Renal cortex interstitium (tissue), 15 donors: ENCODE measurements at places on chromosomes 7 and 10. TPM values are rescaled to one million over a fixed set of nuclear protein-coding genes. Genes with fewer than 3 reads are reported as not detected.

DNA sequence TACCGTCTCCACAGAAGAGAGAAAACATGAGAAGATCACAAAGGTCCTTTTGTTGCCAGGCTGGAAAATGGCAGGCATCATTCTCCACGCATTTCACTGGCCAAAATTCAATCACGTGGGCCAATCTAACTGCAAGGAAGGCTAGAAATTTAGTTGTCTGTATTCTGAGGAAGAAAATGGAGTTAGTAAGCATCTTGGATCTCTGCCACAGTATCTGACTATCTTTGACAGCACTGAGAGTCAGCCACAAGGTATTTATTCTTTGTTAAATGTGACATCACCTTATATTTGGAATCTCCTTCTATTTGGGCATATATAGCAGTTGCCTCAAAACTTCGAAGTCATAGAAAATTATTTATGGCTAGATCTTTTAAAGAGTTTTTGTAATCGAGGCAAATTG is 213.9 kb downstream of the NSUN6 start:
- no peak for DNase-seq

- no peak for DNase-seq
Observed at GRCh38 chr10:95694665-95695064, 938 bp upstream of the TCTN3 start.

DNA sequence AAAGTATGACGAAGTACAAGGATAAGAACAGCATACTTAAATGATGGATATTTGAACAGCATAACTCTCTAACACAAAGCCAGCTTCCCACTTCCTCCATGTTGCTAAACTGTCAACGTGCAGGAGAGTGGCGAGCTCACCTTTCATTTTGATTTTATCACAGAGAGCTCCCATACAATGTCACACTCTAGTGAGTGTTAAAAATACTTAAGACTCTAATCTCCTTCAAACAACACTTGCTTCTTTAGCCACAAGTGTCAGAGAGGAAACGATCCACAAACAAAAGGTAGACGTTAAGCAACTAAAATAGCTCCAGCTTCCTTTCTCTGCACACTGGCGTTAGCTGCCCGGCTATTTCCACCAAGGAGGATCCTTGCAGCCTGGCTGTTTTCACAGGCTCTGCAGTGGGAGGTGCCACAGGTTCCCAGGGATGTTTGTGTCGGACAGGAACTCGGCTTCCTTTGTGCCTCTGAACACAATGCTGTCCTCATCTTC is 194.6 kb downstream of the COBL start:
- DNase-seq, result peak; percentile 23

DNA sequence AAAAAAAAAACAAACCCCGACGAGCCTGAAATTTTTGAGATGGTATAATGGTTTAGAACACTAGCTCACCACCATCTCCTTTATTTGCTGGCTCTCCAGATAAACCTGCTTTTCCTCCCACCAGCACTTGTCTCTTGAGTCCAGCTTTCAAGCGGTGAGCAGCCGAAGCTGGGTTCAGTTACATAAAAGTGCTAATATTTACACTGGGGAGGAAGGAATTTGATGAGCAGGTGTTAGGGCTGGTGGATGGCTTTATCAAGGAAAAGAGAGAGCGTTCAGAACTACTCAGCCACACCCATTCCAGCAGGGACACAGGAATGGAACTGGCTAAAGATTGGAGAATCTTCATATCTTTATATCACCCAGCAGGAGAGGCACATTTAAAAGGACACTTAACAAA is 6.6 kb upstream of the CALML3 start:
- DNase-seq, result no peak

GRCh38 chr10:113301342-113301984 is 251.4 kb upstream of the HABP2 start:
- DNase-seq, result no peak

GRCh38 chr7:131455546-131455945 is 100.9 kb downstream of the PODXL start:
- no peak for DNase-seq

- no peak for DNase-seq
Observed at GRCh38 chr7:15326044-15326644, 235.7 kb downstream of the AGMO start.

GRCh38 chr10:62162261-62162981 is 106.2 kb downstream of the RTKN2 start:
- DNase-seq, result no peak

DNA sequence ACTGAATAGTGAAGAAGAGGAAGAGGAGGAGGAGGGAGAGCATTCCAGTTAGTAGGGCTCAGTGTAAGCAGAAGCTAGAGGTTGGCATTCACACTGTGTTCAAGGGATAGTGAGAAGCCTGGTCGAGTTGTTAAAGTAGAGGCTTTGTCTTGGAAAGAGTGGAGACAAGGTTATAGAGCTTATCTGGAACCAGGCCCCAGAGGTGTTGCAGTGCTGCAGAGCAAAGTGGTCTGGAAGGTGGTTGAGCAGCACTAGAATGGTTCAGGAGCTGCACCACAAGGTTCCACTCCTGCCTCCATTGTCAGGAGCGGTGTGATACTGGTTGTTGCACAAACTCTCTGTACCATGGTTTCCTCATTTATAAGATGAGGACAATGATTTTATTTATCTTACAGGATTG is 8.8 kb upstream of the PCGF5 start:
- no peak for DNase-seq

- DNase-seq, result no peak
Observed at GRCh38 chr10:96656839-96657238, 63.5 kb downstream of the PIK3AP1 start.

- DNase-seq, result peak; percentile 65
Observed at GRCh38 chr10:23344241-23344841, at the start of gene C10orf67. Gene C10orf67 (minus strand): TSS chr10:23344797. CDS start chr10:23344774, 23 bp downstream.

DNA sequence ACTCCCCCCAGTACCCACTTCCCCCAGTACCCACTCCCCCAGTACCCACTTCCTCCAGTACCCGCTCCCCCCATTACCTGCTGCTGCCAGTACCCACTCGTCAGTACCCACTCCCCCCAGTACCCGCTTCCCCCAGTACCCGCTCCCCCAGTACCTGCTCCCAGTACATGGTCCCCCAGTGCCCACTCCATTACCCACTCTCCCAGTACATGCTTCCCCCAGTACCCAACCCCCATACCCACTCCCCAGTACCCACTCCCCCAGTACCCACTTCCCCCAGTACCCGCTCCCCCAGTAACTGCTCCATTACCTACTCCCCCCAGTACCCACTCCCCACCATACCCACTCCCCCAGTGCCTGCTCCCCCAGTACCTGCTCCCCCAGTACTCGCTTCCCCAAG is 550.6 kb downstream of the DNAJB6 start:
- DNase-seq, result no peak

DNA sequence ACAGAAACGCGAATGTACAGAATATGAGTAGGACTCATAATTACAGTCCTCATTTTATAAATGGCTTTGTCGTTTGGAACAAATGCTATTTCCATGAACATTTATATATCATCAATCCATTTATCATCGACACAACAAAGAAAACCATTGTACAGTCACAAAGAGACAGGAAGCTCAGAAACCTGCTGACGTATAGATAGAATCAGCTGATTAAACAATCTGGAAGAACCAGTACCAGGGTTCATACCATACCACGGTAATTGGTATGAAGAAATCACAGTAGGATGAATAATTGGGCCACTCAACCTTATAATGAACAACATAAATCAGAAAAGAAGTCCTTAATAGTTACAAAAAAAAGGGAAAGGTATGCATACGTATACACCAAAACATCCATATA is 295.0 kb downstream of the PARD3 start:
- no peak for DNase-seq

DNA sequence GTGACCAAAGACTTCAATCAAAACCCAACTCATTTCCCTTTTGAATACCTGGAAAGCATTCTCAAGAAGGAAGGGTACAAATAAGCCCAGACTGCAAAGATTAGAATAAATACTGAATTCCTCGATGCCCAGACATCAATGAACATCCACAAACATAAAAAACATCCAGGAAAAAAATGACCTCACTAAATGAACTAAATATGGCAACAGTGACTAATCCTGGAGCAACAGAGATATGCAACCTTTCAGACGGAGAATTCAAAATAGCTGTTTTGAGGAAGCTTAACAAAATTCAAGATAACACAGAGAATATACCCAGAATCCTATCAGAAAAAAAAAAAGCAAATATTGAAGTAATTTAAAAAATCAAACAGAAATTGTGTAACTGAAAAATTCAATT is 43.2 kb downstream of the PCLO start:
- no peak for DNase-seq

DNA sequence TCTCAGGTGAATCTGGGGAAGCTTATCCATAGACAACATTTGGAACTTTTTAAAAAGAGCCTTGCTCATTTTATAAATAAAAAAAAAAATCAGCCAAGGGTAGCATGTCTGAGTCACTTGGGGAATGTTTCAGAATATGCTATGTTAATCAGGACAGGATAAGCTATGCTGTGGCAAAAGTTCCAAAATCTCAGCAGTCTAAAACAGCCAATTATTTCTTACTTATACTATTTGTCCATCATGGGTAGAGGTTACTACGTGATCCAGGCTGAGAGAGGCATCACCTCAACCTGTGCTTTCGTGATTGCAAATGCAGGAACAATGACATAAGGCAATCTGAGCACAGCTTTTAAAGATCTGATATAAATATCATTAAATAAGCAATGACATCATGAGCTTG is 6.5 kb downstream of the SLC13A1 start:
- no peak for DNase-seq

DNA sequence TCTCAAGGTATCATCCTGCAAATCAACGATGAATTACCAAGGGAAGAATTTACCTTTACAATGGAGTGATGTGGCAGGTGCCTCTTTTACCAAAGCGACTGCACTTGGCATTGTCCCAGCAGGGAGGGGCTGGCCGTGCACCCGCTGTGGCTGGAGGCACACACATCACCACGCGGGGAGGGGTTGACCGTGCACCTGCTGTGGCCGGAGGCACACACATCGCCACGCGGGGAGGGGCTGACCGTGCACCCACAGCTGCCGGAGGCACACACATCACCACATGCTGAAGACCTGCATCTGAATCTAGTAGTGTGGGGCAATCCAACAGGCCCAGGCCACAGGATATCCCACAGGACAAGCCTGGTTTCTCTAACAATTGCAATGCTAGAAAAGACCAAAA is 493.5 kb downstream of the DNAJB6 start:
- DNase-seq, result no peak

GRCh38 chr10:62613424-62613823 is 191.1 kb upstream of the ADO start:
- DNase-seq, result no peak

DNA sequence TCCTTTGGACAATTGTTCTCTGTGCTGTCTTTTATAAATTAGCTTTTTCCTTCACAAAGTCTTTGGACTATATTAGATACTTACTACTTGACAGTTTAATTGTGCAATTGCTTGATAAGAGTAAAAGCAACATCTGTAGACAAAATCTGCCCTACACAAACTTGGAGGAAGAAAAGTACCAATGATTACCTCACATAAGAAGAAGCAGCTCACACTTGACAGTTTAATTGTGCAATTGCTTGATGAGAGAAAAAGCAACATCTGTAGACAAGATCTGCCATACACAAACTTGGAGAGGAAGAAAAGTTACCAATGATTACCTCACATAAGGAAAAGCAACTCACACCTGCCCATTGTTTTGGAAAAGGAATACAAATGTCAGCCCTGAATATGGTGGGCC is 17.1 kb upstream of the SCIN start:
- DNase-seq, result no peak

- no peak for DNase-seq
Observed at GRCh38 chr7:35802649-35803048, 1.8 kb downstream of the SEPTIN7 start.

DNA sequence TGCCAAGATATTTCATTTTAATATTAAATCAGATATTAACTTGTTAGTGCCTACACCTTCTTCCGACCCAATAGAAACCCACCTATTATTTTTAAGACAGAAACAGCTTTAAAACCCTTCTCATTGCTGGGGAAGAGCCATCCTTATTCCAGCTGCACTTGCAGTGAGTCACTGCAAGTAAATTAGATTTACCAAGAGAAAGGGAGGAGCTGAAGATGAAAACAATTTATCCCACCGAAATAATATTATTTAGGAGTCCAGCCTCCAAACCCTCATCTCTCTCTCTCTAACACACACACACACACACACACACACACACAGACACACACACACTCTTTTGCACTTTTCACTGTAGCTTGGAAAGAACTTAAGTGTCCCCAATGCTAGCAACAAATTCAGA is 26.9 kb downstream of the TWIST1 start:
- DNase-seq, result no peak

GRCh38 chr7:81960026-81960425 is 190.2 kb upstream of the HGF start:
- DNase-seq, result no peak

DNA sequence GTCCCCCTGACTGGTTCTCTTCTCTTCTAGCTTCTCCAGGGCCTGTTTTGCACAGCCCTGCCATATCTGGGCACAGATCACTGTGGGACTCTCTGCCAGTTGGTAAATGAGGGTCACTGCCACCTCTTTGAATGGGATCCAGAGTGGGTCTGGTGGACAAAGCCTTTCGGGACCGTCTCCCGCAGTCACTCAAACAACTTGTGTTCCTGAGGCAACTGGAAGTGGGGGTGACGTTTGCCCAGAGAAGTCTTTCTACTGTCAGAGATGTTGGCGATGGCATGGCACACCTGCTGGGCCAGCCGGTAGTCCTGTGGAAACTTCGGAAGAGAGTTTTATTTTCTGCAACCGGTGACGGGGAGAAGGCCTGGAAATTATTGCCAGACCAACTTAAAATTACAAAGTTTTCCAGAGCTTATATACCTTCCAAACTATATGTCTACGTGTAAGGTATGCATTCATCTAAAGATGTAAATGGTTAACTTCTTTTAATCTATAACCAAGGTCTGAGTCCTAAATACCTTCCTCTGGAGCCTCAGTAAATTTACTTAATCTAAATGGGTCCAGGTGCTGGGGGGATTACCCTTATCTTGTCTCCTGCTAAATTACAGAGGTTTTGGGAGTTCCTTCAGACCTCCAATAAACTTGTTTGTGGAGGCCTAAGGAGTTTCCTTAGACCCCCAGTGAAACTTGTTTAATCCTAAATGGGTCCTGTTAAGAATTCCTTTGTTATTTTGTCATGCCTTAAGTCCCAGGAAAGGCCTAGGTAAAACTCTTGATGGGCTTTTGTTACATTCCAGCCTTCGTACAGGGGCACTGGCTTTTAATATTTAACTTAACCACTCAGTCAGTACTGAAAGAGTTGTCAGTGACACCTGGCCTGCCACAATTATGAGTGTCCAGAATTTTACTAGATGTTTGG is 94.0 kb downstream of the NPSR1 start:
- no peak for DNase-seq

- no peak for DNase-seq
Observed at GRCh38 chr7:36306722-36307121, 82.9 kb upstream of the ANLN start.

GRCh38 chr10:122157451-122157850 is 113.6 kb upstream of the BTBD16 start:
- DNase-seq, result no peak

GCK gene
- 3.0 TPM for polyA plus RNA-seq

SRRM3 gene
- 2.3 TPM for polyA plus RNA-seq

ABLIM1 gene
- 120 TPM for polyA plus RNA-seq

PTPN20 gene
- 2.4 TPM for polyA plus RNA-seq

GHRHR gene
- polyA plus RNA-seq, result 0.29 TPM

GOT1 gene
- polyA plus RNA-seq, result 75.3 TPM

INSYN2A gene
- polyA plus RNA-seq, result 3.7 TPM

TES gene
- 74.4 TPM for polyA plus RNA-seq

SLC39A12 gene
- not detected for polyA plus RNA-seq
